ENCODE measurements at places on chromosomes 7 and 10.

DNA sequence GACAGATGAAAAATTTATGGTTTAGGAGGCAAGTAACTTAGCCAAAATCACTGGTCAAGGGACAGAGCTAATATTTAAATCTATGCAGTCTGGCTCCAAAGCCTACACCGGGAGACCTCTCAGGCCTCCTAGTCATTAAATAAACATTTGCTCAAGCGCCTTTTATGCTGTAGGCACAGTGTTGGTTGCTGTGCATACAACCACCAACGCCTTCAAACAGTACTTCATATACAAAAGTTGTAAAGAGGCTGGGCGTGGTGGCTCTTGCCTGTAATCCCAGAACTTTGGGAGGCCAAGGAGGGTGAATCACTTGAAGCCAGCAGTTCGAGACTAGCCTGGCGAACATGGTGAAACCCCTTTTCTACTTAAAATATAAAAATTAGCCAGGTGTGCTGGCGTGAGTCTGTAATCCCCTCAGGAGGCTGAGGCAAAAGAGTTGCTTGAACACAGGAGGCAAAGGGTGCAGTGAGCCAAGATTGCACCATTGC, 159.8 kb downstream of the MAGI2 start:
- DNase-seq = peak; percentile 20

DNA sequence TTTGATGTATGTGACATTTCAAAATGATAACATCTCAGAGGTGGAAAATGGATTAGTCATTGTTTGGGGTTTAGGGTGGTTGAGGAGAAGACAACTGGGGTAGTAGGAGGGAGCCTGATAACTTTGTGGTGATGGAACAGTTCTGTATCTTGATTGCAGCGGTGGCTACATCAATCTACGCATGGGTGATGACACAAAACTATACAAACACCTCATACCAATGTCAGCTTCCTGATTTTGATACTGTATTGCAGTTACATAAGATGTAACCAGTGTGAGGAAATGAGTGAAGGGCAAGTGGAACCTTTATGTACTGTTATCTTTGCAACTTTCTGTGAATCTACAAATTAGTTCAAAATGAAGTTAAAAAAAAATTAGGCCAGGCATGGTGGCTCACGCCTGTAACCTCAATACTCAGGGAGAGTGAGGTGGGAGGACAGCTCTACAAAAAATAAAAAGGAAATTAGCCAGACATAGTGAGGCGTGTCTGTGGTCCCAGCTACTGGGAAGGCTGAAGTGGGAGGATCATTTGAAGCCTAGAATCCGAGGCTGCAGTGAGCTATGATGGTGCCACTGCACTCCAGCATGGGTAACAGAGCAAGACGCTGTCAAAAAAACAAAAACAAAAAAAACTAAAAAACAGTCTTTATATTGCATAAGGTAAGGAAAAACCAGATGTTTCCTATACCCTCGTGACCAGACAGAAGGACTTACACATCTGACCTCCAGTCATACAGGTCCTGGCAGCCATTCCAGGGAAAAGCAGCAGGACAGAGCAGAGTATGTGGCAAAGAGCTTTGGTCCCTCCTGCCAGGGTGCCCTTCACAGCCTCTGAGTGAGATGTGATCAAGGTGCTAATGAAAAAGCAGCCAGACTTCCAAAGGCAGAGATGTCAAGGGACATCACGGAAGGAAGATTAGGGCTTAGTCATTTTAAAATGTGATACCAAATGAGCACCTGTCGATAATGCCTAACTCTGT, 50.8 kb downstream of the CYTH3 start:
- no peak for DNase-seq

- no peak for DNase-seq
These were observed 295.1 kb downstream of the RPS24 start for GRCh38 chr10:78328592-78329404.

DNA sequence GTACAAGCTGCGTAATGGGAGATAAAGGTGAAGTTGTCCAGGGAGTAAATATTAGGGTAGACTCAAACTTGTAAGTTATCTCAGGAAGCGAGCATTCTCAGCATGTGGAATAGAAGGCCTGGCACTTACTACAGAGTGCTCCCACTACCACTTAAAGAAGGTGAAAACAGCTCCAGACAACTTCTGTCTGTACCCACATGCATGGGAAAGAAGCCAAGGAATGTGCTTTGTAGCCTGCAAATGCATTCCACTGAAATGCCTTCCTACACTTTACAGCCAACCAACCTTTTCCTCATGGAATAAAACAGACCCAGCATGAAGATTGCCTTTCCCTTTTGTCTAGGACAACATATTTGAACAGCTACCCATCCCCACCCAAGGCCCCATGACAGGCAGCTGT, 45.4 kb upstream of the NPSR1 start:
- DNase-seq = no peak

DNA sequence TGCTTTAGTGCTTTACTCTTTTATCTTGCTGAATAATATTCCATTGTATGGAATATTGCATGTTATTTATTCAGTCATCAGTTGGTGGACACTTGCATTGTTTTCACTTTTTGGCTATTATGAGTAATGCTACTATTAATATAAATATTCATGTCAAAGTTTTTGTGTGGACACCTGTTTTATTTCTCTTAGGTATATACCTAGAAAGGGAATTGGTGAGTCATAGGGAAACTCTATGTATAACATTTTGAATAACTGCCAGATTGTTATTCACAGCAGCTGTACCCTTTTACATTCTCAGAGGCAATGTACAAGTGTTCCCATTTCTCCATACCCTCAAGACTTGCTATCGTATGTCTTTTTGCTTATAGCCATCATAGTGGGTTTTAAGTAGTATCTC, 268.7 kb downstream of the SEMA3A start:
- DNase-seq = no peak

- peak; percentile 96 for DNase-seq
These were observed 4.6 kb downstream of the ARPC1B start for GRCh38 chr7:99379043-99379577.

DNA sequence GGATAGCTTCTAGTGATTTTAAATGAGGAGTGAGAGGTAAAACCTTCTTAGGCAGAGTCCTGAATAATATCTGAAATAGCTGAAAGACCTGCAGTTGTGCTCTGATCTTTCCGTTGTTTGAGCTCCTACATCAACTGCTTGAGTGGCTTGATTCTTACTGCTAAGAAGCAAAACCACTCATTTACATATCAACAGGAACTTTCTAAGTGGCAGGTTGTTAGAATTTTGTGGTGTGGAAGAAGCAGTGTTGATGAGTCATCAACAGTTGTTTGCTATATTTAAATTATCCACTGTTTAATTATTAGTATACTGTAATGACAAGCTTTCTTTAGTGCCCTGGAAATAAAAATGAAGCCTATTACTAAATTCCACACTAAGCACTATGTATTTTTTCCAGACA, 689.5 kb downstream of the DNAJB9 start:
- no peak for DNase-seq

DNA sequence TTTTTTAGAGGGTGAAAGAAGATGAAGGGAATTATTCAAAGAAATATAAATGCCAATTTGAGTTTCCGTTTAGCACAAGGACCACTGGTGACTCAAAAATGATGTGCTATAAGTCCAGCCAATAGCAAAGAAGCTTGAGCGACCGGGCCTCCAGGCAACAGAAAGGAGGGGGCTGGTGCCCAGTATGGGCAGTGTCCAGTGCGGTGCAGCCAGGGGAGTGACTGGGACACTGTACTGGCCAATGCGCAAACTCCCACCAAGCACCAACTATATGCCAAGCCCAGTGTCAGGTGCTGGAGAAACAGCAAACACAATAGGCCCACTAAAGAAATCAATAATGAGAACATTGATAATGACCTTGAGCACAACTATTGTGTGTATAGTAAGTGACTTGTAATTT, 10.2 kb upstream of the OPALIN start:
- DNase-seq = no peak

DNA sequence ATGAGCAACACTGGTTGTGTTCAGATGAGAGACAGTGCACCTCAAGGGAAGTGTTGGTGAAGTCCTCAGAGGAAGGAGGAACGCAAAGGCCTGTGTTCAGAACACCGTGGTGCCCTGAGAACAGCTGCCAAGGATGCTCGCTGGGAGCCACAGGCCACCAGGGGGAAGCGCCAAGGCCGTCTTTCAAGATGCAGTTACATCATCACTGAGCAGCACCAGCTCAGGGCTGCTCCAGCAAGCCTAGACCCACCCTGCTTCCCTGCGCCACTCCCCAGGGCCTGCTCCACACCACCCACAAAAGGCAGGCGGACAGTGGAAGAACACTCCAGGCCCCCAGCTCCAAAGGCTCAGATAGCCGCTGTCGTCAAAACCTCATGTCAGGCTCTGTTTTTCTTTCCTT, 378.8 kb downstream of the DPP6 start:
- no peak for DNase-seq

GRCh38 chr10:88028072-88028471, 164.6 kb downstream of the PTEN start:
- DNase-seq = no peak

GRCh38 chr7:138768241-138768640, 29.6 kb upstream of the TMEM213 start:
- no peak for DNase-seq

DNA sequence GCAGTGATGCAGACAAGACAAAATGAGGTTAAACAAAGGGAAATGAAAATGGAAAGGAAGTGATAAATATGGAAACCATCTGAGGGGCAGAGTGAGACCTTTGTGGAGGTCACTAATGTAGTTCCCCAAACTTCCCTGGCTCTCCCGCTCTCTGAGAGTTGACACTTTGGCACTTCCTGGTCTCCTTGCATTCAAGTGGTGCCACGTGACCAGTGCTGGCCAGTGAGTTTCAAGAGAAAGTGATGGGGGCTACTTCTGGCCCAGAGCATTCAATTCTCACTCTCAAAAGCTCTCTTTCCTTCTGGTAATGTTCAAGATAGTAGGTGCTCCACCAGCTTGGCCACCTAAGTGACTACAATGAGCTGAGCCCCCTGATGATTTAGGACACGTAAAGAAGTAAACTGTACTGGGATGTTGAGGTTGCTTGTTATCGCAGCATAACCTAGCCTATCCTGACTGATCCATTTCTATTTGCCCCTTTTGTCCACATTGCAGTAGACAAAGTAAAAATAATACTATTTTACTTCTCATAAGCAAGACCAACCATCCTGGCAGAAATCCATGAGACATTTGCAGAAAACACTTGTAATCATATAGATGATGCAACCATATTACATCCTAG, 242.0 kb upstream of the YAE1 start:
- DNase-seq = no peak

GRCh38 chr10:85671530-85671929, 695.1 kb downstream of the GRID1 start:
- DNase-seq = no peak

DNA sequence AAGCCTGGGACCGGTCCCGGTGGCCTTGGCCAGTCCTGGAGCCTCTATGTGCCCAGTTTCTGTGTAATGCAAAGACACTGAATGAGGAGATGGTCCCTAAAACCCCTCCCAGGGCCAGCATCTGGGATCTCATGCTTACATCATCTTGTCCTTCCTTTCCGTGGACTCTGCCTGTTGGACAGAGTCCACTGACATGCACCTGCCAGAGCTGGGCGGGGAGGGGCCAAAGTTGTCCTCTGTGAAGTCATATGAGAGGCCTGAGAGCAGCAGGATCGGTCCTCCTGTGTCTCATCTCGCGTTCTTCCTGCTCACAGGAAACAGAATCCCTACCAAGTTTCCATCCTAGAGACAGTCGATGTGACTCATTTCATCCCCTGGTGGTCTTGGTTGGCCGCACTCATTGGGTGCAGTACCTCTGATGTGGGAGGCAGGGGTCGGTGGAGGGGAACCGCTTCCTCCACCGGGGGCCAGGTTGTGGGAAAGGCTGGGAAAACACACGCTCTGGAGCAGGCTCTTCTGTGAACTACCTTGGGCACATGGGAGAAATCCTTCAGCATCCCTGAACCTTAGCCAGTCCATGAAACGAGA, 389.6 kb upstream of the PODXL start:
- no peak for DNase-seq

GRCh38 chr7:825386-825785, 6.9 kb upstream of the SUN1 start:
- peak; percentile 73 for DNase-seq

DNA sequence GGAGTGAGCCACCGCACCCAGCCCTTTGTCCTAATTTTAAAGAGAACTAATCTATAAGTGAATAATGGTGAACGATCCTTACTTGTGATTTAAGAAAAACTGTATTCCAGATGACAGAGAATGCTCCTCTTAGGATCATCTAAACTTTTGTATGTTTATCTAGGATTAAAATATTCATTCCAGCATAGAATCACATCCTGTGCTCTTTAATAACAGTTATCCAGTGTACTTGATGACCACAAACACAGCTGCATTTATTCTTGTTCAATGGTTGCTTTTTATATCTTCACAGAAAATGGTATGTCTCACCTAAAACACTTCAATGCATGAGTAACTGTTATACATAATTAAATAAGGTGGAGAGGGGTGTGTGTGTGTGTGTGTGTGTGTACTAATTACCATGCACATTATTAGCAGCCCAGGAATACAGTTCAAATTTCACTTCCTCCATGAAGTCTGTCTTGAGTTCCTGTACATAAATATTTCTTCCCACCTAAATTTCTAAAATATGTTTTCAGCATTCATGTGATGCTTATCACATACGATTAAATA, 38.5 kb upstream of the SEMA3C start:
- DNase-seq = no peak

DNA sequence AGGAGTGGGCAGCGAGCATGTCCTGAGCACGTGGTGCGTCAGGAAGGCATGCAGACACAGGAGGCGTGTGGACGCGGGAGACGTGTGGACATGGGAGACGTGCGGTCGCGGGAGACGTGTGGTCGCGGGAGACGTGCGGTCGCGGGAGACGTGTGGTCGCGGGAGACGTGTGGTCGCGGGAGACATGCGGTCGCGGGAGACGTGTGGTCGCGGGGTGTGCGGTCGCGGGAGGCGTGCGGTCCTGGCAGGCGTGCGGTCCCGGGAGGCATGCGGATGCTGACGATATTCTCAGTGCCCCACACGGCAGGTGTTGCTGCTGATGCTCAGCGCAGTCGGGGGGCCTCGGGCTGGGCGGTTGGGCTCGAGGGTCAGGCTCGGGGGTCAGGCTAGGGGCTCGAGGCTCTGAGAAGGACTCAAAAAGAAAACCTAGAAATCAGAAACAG, 94.2 kb downstream of the NKX6-2 start:
- no peak for DNase-seq

- no peak for DNase-seq
These were observed 2.2 kb downstream of the TRIL start for GRCh38 chr7:28955718-28956607.
